ENCODE measurements at places on chromosomes 1 and 21.

DNA sequence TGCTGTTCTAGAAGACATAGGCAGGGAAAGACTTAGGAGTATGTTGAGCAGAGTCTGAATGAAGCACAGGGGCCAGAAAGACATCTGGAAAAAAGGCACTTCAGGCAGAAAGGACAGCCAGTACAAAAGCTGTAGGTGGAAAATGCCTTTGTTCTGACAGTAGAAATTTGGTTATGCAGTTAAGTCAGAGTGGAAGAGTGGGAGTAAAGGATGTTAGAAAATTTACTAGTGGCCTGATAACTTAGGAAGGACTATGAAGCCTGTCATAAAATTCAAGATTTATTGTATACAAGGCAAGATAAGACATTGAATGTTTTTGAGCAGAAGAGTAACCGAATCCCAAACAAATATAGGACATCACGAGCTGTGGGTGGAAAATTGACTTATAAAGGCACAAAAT lies 987.9 kb downstream of the PLA2G4A start:
- no peak for DNase-seq

- DNase-seq: peak; percentile 82
These were observed 39.9 kb downstream of the F5 start for GRCh38 chr1:169546087-169546995.

GRCh38 chr1:153649137-153649862 lies 9.2 kb upstream of the SNAPIN start:
- no peak for DNase-seq

GRCh38 chr1:14946684-14947238 lies 206.8 kb upstream of the TMEM51 start:
- no peak for DNase-seq

GRCh38 chr1:62977366-62977765 lies 193.4 kb downstream of the ATG4C start:
- DNase-seq: no peak

DNA sequence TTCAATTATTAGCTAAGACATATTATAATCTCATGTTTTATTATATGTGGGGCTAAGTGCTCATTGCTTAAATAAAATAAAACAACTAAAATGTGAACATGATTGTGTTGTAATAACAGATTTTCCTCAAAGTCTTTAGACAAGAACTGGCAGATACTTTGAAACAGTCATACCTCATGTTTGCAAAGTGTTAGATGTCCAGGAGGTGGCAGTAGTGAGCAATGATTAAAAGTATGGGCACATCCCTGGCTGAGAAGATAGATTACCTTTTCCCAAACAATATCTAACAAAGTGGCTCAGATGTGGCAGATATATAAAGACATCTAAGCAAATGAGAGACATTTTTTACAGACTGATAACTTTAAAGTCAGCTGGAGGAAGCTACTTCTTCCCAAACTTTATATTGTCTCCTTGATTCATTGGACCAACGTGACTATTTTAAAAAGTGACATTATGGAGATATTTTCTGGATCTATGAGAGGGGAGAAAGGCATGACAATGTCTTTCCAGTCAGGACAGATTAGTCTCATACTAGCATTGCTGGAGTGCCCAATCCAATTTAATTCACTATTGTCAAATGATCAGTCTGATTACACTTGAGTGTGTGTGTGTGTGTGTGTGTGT lies 269.8 kb downstream of the S1PR1 start:
- peak; percentile 49 for DNase-seq

GRCh38 chr1:159707472-159708260 lies 6.7 kb downstream of the CRP start:
- DNase-seq: no peak

DNA sequence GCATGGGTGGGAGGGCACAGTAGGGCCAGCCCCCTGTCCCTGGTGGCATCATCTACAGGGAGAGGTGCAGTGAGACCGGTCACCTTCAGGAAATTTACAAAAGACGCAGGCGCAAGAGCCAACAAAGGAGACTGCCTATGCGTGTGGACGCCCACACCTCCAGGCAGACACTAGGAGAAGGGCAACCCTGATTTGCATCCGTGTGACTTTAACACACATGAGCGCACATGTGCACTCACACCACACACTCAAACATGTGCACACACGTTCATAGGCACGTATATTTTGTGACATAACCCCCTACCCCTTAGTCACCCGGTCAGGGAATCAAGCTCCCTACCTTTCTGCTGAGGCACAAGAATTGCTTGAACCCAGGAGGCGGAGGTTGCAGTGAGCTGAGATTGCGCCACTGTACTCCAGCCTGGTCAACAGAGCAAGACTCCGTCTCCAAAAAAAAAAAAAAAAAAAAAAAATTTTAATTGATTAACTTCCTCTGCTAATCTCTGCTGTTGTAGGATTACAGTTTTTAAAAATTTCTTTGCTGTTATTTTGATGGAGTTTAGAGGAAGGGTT lies 84.7 kb upstream of the SLC25A33 start:
- DNase-seq: no peak

DNA sequence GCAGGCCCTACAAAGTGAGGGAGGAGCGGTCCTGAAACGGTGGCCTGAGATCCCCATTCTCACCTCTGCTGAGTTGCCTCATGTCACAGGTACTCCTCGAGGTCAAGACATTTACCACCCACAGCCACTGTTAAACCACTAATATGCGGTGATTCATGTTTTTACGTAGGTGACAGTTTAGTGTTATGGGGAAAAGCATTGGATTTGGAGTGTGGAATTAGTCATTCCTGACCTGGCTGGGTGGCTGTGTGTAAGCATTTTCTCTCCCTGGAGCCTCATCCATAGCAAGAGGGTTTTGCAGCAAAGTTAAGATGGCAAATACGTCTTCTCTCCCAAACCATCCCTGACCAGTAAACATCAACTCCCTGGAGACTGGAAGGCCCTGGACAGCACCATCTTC lies 57.8 kb upstream of the KCNJ6 start:
- DNase-seq: no peak

GRCh38 chr1:3785456-3786157 lies 10.7 kb downstream of the LRRC47 start:
- no peak for DNase-seq

GRCh38 chr1:172356620-172357019 lies 63.9 kb upstream of the C1orf105 start:
- DNase-seq: no peak

DNA sequence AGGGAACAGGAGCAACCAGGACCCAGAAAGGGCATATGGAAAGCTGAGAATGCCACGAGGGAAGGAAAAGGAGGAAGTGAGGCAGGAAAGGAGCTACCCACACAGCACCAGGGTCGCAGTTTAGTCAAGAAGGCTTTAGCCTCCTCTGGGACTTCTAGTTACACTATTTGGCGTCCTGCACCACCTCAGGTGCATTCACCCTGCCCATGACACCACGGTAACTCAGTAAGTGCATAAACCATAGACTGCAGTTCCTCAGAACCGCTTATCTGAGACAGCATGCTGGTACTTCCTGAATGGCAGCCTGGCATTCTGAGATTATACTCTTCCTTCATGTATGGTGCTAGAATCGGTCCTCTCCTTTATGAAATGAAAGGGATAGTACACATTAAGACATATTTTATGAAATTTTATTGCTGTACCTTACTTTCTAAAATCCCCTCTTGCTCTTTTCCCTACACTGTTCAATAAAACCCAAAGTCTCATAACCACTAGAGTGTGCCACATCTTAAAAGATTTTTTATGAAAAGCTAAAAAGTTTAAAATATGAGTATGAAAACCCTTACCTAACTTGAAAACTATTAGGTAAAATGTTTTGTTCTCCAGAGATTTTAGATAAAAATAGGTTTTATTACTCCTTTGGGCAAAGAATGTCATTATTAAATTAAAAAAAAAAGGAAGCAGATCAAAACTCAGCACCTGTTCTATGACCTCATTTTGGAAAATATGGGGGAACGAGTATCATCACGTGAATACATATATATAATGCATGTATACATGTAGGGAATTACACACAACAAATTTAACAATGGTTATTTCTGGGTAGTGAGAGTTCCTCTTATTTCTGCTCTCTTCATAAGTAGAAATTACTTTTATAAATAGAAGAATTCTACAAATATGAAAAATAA lies 67.3 kb downstream of the VAV3 start:
- DNase-seq: peak; percentile 6

DNA sequence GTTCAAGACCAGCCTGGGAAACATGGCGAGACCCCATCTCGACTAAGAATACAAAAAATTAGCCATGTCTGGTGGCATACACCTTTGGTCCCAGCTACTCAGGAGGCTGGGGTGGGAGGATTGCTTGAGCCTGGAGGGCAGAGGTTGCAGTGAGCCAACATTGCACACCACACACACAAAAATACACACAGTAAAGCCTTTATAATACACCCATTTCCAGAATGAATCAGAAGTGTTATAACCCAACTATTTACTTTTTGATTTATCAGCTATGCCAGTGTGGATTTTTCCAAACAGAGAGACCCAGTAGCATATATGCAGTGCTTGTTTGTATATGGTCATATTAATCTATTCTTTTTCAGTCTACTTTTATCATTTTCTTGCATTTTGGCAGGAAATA lies 200.1 kb downstream of the ZP4 start:
- DNase-seq: no peak

- no peak for DNase-seq
These were observed 86.6 kb downstream of the RRAGC start for GRCh38 chr1:38772953-38773352.

Data from CD4-positive, alpha-beta T cell treated with Interleukin-21 for 1 hour (primary cell).